ENCODE measurements at places on chromosomes 7 and 10.

- no peak for DNase-seq
Measured at GRCh38 chr10:74377476-74377875, 226.5 kb downstream of the ADK start.

DNA sequence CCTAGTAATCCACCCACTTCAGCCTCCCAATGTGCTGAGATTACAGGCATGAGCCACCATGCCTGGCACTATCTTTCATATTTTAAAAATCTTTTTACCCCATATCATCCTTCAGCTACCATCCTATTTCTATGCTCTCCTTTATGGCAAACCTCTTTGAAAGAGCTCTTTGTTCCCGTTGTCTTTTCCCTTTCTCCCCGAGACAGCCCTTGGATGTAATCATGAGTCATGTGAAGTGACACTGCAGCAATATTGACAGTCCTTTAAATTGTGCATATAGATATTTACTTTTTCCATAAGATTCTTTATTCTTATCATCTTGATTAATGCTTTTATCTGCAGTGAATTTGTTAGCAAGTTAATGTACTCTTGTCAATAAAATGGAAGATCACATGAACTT, 286.6 kb downstream of the ANKRD7 start:
- no peak for DNase-seq

GRCh38 chr10:118307220-118307619, 34.9 kb downstream of the FAM204A start:
- no peak for DNase-seq

GRCh38 chr10:88119160-88119559, 255.7 kb downstream of the PTEN start:
- no peak for DNase-seq

DNA sequence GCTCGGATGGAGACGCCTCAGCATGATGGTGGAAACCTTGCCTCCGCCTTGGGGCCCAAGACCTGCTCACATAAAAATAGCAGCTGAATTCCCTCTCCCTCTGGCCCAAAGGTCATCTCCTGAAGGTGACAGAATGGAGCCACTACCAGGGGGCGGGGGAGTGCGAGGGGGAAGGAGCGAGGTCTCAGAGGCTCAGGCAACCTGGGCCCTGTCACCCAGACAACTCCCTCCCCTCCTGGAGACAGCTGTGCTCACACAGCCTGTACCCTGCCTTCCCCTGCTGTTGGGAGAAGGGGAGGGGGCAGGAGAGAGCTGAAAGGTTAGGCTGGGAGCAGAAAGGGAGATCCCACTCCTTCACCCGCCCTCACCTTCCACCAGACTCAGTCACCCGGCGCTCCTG, 173.0 kb upstream of the RHEB start:
- DNase-seq = no peak

DNA sequence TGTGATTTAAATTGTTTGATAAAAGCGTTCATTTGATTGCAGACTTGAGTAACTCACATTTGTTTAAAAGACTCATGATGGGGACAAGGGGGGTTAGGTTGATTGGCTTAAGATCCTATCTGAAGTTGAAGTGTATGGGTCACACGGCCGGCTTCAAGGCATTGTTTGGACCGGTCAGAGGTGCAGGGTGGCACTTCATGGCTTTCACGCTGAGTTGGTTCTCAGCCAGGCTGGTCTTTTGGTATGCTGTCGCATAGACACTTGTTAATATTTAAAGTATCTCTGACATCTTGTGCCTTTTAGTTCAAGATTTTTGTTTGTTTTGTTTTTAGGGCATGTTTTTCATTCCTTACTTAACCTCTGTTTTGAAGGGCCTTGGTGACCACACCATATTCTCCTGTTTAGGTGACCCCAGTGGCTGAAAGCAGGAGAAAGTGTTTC, 58.1 kb downstream of the CCNY start:
- no peak for DNase-seq

DNA sequence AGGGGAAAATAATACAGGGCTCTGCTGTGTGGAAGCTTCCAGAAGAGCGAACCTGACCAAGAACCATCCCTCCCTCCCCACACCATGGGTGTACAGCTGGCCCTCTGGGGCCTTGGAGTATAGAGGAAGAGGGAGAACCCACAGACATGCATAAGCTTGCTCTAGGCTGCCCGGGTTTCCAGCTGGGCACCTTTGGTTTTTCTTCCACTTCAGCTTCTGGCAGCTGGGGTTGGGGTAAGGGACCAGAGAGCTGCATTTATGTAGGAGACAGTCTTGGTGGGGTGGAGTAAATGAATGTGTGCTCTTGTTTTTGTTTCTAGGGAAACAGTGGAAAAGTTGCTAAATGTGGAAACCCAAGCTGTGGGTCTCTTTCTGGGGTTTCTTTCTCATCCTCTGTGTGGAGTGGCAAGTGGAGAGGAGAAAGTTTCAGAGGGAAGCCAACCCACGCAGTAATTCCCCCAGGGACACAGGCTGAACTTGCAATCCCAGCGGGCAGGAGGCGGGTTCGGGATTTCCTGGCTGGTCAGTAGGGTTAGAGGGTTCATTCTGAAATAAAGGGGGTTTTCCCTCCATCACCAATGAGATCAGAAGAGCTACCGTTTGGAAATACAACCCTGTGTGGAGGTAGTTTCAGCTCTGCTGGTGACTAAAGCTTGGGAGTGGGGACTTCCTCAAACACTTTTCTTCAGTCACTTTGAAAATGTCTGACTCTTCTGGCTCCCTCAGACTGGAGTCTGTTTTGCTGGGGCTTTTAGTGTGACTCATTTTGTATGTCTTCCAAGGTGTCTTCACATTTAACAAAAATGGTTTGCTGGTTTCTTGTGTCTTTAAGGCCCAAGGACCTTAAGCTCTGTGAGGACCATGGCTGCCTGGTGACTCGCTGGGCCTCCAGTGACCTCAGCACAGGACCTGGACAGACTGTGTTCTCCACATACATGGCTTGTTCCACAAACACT, 22.2 kb upstream of the SRGN start:
- DNase-seq = no peak

DNA sequence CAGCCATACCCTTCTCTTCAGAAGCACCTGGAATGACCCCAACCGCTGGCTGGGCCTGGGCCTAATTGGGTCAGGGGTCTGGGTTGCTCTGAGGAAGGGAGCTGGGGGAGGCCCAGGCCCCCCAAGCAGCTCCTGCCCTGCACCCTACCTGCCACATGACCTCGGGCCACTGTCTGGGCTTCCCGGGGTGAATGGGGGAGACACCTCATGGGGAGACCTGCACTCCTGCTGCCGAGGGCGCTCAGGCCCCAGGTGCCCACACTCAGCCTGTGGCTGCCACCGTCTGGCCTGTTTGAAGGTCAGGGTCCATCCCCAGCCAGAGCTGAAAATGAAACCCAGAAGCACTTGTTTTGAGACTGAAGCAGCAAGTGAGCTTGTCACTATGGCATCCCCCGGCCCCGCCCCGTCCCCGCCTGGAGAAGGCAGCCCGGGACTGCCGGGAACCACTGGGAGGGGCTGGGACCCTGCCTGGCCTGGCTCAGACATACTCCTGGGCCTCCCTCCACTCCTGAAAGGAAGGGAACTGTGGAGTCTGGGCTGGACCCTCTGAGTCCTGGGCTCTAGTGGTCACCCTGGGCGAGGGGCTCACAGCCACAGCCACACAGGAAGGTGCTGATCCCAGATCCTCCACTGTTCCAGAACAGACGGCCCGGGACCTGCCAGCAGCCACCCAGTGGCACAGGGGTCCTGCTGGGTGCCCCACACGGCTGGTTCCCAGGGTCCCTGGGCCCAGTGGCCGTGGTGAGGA, 7.4 kb upstream of the MICALL2 start:
- DNase-seq = peak; percentile 25

DNA sequence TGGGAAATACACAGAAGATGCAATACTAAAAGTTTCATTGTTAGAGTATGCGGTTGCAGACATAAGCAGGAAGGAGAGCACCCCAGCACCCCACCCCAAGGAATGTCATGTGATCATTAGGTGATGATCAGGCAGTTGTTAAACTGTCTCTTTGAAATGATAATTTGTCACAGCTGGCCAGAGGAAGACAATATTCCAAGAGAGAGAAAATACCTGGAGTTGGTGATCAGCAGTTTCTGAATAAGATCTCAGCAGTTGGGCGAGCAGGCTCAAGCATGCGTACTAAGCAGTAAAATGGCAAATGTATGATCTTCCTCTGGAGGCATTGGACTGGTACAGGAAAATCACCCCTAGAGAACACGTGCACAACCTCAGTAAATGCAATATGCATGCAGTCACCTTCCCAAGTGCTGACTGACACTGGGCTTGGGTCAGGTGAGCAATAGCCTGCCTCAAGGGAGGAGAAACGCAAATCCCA, 250.1 kb upstream of the MBL2 start:
- no peak for DNase-seq

DNA sequence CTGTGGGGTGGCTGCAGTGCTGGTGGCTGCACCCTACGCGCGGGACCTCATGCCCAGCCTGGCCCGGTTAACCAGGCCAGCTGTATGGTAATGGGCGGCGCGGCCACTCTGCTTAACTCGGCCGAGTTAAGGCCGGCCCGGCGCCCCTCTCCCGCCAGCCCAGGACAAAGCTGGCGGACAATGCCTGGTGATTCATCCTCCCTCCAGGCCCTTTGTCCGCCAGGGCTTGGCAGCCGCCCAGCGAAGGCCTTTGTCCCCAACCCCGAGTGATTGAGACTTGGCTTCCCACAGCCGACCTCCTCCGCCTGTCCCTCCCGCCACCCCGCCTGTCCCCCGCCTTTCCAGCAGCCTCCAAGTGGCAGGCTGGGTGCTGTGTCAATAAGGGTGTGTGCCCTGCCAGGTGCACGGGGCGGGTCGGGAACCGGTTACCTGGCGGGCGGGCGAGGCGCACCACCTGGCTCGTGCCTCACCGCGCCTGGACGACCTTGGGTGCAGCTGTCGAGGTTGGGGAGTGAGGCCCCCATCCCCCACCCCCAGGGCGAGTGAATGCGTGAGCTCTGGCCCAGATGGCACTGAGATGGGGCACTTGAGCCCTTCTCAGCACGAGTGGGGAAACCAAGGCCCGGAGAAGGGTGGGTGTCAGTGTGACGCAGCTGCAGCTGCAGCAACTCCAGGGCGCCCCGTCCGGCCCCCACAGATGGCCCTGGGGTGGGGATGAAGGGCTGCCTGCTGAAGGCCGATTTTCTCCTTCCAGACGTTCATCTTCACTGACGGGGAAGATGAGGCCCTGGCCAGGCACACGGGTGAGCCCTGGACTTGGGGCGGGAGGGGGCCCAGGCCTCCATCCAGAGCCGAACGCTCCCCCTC, 4.6 kb downstream of the LFNG start:
- peak; percentile 83 for DNase-seq

GRCh38 chr7:77441046-77441445, 24.9 kb upstream of the GSAP start:
- no peak for DNase-seq

DNA sequence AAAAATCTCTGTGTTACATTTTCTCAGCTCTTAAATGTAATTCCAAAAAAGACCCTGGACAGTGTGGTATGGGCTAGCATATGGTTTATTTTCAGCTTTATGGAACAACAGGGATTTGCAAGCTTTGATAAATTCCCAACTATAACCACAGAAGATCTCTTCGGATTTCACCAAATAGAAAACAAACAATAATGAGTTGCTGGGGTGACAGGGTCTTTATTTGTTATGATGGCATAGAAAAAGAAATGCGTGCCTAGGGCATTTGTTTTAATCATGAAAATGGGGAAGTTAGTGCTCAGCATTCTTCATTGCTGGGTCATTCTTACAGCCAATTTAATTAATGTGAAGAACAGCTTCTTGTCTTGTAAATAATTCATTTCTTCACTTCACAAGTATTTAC, 139.0 kb downstream of the LRRN3 start:
- DNase-seq = no peak

DNA sequence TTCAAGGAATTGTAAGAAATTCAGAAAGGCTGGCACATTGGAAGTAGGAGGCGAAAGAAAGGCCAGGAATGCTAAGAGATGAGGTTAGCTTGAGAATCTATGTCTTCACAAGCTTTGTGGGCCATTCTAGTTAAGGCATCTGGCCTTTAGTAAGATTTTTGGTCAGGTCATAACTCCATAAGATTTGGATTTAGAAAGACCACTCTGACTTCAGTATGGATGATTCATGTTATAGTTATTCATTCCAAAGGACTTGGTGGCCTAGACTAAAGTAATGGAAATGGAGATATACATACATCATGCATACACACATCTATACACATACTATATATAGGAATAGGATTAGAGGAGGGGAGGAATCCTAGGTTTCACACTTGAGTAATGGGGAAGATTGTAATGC, 77.5 kb downstream of the SEPTIN7 start:
- DNase-seq = no peak

DNA sequence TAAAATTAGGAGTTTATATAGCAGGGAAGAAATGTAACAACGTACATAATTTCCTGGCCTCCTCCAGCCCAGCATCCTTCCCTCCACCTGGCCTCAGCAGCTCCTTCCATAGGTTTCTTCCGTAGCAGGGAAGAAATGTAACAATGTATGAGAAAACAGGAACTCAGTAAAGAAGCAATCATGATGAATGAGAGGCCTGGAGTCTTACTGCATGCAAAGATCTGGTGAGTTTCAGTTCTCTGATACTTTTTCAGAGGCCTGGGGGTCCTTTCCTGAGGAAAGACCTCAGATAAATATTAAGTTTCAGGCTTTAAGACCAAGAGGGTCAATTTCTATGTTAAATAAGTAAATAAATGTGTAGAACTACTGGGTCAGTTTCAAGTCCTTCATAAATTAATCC, 155.7 kb upstream of the C7orf33 start:
- DNase-seq = no peak

DNA sequence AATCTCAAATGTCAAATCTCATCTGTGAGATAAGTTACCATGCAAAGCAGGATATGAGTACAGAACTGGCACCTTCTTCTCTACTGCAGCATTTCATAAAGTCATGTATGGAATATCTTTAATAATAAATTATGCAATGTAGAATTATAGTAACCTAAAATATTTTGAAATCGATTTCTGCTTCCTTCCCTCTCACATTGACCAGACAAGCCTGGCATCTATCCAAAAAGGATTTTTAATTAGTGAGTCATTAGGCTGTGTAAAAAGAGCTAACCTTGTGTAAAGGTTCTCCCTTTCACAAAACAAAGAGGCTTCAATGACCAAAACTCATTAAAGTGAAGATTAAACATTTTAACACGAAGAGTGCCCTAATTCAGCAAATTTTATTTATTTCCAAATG, 48.8 kb upstream of the EXOC6 start:
- DNase-seq = no peak

- DNase-seq = no peak
Measured at GRCh38 chr10:123858077-123858681, 33.4 kb downstream of the CPXM2 start.
